Cerebellum (tissue), 4 donors: ENCODE measurements at places on chromosomes 1 and 21.

GRCh38 chr1:48710915-48711314, 65.8 kb downstream of the BEND5 start:
- no peak for DNase-seq

DNA sequence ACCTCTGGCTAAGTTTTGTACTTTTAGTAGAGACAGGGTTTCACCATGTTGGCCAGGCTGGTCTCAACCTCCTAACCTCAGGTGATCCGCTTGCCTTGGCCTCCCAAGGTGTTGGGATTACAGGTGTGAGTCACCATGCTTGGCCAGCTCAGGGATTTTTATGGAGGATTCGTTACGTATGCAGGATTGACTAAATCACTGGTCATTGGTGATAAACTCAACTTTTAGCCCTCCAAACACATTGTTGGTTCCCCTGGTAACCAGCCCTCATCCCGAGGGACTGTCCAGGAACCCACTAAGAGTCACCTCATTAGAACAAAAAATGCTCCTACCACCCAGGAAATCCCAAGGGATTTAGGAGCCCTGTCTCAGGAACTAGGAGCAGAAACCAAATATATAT, 40.4 kb downstream of the ST3GAL3 start:
- DNase-seq: no peak

DNA sequence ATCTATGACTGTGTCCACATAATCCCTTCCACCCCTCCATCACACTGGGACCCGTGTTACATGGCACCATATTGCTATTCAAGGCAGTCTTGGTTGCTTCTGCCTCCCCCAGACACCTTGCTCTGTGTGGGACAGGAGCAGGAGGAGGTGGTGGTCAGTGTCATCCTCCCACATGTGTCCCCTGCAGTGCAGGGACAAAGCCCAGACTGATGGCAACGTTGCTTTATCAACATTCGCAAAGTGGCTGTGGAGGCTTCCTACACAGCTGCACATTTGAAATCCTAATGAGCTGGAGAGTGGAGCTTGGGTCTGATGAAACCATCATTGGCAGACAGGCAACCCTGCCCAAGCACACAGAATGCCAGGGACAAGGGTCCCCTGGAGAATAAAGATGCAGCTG, 26.2 kb downstream of the TRIM67 start:
- no peak for DNase-seq

DNA sequence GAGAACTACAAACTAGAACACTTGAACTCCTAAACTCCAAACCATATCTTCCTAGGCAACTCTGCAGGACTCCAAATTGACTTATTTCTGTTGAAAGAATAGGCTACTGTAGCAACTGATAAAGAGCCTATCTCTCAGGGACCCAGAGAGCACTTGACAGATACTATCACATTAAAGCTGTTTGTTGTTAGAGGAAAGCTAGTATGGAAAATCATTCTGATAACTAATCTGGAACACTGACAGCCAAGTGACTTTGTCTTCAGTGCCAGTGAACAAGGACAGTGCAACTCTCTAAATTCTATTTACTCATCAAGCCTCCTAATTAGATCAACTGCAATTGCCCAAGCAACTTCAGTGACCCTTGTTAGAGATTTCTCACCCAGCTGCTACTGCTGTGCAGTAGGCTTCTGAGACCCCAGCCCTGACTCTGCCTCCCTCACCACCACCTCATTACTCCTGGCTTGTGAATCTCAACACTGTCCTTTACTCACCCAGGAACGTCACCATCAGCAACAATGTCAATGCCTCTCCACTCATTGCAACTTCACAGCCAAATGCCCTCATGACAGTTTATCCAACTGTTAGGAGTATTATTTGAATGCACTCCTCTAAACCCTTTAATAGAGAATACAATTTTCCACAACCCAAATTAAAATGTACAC, 7.4 kb upstream of the RGS13 start:
- DNase-seq: no peak

GRCh38 chr1:31655104-31655503, 10.4 kb upstream of the PEF1 start:
- no peak for DNase-seq

DNA sequence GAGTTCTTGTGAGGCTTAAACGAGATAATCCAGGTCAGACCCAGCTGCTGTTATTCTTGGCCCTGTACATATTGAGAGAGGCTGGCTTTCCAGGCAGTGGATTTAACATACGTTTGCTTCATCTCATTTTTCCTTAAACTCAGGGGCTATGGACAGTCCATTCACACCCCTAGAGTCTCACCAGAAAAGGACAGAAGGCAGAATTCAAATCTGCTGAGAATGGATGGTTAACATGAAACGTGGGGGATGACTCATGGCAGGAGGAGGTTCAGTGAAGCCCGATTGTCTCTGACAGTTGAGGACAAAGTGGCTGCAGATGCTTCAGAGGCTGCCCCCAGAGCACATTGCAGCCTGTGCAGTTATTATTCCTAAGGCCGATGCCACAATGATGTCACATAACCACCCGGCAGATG, 39.5 kb downstream of the TGFB2 start:
- no peak for DNase-seq

- DNase-seq: no peak
These were observed 19.7 kb downstream of the DPYD start for GRCh38 chr1:97901017-97901658.

- no peak for DNase-seq
These were observed 48.8 kb upstream of the CLDN14 start for GRCh38 chr21:36528716-36529115.

DNA sequence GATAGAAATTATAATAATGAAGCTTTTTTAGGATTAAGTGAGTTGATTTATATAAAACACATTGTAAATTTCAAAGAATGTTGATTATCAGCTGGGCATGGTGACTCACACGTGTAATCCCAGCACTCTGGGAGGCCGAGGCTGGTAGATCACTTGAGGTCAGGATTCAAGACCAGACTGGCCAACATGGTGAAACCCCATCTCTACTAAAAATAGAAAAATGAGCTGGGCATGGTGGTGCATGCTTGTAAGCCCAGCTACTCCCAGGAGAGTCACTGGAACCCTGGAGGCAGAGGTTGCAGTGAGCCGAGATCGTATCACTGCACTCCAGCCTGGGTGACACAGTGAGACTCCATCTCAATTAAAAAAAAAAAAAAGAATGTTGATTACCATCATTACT, 18.4 kb downstream of the ADAMTS1 start:
- DNase-seq: no peak

DNA sequence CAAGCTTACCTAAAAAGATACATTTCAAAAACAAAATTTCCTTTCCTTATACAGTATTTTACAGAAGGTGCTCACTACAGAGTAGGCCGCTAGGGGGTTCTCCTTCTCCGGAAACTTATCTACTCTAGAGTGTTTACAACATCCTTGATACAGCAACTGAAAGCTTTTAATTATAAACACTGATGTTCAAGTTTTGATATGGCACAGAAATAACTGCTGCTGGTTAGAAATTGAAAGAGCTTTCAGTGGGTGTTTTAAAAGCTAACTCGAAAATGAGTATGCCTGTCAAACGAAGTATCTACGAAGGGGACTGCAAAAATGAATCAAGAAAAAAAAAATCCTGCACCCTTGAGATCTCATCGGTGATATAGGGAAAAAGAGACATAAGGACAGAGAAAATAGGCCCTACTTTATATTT, 1.0 kb downstream of the YOD1 start:
- peak; percentile 53 for DNase-seq

GRCh38 chr1:966135-966703, at the start of gene PLEKHN1:
TSS of gene PLEKHN1 (plus strand) at chr1:966482. CDS start at chr1:966532, 50 bp downstream.
- DNase-seq: no peak

DNA sequence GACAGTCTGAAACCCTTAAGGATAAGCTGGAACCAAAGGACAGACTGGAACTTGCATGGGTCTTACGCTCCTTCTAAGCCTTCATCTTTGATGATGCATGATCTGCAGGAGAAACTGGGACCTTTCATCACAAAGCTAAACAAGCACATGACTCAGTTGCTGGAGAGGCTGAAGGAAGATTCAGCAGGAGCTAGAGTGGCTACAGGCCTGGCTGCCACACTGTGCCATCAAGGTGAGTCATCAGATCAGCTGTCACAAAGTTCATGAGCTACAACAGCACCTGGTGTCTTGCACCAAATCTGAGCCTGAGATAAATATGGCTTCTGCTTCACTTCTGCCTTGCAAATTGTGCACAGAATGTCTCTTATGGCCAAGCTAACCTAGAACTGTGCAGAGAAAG, 95.5 kb upstream of the MARK1 start:
- DNase-seq: no peak

DNA sequence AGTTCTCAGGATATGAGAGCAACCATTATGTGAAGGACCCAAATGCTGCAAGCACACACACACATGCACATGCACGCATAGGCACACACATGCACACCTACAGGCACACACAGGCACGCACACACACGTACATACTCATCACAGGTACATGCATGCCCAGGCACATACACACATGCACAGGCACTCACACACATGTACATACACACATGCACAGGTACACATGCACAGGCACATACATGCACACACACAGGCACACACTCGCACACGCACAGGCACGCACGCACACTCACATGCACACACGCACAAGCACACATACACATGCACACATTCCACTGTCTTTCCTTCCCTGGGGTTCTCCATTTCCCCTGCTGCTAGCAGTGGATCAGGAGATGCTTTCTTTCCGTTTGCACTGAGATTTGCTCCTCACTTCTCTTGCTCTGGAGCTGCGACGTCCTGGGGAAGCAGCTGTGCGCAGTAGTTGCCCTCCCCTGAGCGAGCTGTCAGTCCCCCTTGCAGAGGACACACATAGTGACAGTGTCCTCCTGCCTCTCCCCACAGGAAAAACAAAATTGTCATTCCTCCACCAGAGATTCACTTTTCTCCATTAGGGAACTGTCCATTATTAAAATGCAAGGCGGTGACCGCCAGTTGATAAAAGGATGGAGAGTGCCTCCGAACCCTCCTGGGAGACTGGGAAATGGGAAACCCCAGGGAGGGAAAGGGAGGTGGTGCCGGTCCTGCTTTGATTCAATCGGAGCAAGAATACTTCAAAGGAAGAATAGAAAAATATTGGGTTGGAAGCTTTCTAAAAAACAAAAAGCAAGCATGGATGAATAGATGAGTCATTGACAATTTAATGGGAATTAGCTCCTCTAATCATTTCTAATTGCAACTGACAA, 69.5 kb downstream of the WDR4 start:
- no peak for DNase-seq

DNA sequence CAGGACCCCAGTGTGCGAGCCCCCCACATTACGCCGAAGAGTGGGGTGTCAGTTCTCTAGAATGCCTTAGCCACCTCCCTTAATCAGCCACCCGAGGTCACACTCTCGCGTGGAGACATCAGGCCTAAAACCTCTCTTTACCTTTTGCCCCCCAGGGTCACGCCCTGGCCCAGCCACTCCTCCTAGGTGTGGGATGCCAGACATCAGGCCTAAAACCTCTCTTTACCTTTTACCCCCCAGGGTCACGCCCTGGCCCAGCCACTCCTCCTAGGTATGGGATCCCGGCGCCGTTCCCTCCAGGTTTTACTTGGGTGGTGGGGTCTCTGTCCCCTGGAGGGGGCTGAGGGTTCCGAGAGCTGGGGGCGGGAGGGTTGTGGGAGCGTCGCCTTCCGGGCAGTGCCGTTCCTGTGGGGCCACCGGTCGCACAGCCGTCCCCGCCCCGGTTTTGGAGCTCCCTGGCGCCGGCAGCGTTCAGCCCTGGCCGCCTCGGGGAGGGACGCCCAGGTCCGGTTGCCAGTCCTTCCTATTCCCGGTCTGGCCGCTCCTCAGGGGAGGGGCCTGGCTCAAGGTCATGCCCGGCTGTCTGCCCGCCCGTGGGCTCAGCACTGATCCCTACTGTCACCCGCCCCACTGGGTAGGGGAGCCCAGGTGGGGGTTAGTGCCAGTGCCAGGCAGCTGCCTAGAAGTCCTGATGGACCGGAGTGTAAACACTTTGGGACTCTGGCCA, 882 bp downstream of the VPS13D start:
- peak; percentile 36 for DNase-seq
